ENCODE measurements at places on chromosomes 1 and 21.
A peak's percentile ranks its signal among the peaks of the same experiment; 100 is the strongest.

- no peak for DNase-seq
These were observed 9.0 kb upstream of the CDC20 start for GRCh38 chr1:43349594-43350306.

DNA sequence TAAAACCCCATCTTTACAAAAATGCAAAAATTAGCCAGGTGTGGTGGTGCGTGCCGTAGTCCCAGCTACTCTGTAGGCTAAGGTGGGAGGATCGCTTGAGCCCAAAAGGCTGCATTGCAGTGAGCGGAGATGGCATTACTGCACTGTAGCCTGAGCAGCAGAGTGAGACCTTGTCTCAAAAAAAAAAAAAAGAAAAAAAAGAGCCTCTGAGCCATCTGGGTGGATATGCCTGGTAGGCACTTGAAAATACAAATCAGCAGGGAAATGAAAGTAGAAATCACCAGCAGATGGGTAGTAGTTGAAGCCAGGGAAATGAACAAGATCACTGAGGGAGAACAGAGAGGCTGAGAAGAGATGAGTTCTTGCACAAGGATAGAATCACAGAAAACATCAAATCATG lies 131.0 kb upstream of the HMCN1 start:
- no peak for DNase-seq

DNA sequence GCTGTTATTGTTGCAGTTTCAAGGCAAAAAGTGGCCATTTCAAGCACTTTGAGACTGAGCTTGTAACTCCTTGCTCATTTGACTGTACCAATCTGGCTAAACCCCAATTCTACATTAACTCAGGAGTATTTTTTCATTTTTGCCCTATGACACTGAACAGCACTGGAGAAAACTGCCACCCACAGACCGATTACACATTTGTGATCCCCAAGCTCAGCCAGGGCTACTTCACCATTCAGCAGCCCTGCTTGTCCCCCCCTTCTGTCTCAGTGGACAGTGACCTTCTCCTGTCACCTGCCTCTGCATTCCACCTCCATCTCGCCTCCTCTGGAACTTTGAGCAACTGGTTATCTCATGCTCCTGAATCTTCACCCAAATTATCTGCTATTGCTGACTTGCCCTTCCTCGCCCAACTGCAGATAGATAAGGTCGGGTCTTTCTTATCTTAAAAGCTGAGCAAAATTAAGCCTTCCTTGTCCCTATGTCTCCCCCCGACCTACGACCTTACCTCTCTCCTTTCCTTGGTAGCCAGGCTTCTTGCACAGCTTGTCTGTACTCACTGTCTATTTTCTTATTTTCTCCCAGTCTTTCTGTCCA lies 25.3 kb downstream of the SPATA46 start:
- DNase-seq, result no peak

DNA sequence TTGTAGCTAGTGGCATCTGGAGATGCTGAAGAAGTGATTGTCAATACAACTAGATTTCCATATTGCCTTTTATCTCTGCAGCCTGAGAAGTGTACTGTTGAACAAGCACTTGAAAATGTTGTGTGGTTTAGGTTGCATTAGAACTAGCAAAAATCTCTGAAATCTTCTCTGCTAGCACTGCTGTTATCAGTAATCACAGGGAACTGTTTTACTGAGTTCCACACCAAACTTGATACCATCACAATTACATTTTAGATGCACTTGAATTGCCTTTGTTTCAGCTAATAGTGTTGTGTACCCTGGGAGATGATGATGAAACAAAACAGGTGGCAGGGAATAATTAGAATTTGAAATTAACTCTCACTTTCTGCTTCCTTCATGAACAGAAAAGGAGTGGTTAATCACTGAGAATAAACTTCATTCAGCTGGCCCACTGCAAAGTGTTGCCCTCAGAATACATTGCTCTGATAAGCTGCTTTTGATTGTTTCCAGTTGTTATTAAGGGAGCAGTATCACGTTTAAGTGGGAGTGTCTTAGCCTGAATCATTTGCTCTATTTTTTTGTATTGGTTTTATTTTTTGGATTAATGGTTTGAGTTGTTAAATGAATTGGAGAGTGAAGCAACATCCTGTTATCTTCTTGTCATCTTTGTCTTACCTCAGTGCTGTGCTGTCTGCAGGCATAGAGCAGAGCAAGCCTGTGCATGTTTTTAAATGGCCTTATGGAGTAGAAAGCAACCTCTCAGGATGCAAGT lies 13.0 kb downstream of the FAM20B start:
- no peak for DNase-seq

GRCh38 chr1:99465176-99465900 lies 180.6 kb upstream of the PALMD start:
- DNase-seq, result peak; percentile 68

DNA sequence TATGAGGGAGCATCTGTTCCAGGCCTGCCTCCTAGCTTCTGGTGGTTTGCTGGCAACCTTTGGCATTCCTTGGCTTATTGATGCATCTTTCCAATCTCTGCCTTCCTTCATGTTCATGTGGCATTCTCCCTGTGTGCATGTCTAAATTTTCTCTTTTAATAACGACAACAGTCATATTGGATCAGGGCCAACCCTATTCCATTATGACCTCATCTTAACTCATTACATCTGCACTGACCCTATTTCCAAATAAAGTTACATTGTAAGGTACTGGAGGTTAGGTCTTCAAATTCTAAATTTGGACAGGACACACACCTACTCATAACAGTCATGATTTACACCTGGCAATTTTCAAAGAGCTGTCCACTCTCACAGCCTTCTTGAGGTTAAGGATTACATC lies 117.2 kb upstream of the FGGY start:
- DNase-seq, result no peak

- DNase-seq, result no peak
These were observed 7.5 kb upstream of the SOX13 start for GRCh38 chr1:204065174-204065985.

DNA sequence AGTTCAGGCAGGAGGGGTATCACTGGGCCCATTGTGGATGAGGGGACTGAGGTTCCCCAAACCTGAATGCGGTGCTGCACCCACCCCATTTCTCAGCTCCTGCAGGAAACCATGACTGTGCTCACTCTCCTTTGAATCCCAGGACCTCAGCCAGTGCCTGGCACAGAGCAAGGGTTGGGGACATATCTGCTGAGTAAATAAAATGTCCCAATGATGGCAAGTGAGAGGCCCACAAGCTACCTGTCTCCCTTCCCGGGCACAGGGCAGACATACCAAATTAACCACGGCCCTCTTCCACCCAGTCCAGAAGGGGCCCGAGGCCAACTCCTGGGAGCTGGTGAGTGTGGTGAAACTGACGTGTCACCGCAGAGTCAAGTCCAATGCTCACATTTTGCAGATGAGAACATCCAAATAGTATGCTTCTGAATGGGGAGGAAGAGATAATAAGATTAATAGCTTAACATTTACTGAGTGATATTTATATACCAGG lies 97.6 kb downstream of the EPHB2 start:
- DNase-seq, result no peak

- DNase-seq, result no peak
These were observed 361.1 kb upstream of the CHRM3 start for GRCh38 chr1:239025223-239025622.

DNA sequence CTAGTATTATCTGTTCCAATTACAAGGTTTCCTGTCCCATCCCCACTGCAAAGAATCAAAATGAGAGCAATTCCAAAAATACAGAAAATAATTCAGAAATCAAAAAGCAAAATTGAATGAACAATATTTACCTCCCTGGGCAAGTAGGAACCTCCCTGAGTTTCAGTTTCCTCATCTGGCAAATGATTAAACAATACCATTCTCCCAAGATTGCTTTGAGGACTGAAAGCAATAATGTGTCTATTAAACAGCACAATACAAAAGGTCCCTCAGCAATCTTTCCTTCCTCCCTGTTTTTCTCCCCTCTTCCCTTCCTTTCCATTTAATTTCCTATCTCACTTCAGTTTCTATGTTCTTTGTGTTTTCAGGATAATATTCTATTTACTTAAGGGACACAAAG lies 171.0 kb downstream of the ZC3H11B start:
- no peak for DNase-seq

DNA sequence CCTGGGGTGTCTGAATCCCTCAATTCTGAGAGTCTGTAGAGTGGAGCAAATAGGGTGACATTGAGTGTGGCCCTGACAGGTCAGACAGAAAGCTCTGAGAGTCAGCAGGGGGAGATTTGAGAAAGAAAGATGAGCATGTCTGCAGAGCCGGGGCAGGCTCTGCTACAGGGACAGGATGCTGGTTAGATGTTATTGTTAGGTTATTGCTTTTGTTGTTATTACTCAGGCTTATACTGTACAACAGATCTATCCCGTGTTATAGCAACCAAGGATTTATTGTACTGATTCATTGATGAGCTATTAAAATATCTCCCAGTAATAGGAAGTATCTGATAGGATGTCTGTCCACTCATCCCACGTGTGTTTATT lies 59.5 kb downstream of the NFASC start:
- no peak for DNase-seq

- DNase-seq, result peak; percentile 31
These were observed at the start of gene RHOU for GRCh38 chr1:228734881-228735801. Gene RHOU, plus strand, starts transcription at chr1:228735479. Its CDS starts 264 bp downstream, at chr1:228735743.

DNA sequence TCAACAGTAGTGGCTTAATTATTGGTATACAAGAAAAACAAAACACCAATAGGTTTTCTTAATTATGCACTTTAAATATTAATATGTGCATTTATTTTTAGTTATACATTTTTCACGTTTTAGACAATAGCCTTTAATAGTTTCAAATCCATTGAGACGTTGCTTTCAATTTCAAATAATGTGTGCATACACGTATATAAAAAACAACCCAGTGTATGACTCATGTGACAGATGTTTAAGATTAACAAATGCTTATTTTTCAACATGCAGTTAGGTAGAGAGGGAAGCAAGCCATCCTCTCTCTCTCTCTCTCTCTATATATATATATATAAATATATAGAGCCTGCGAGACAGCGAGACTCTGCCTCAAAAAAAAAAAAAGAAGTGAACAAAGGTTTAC lies 24.3 kb downstream of the EYA3 start:
- peak; percentile 39 for DNase-seq

- DNase-seq, result no peak
These were observed at the start of gene TMEM269 for GRCh38 chr1:42784946-42785693. Gene TMEM269, plus strand, starts transcription at chr1:42784991. Its CDS starts 4,903 bp downstream, at chr1:42789894.

DNA sequence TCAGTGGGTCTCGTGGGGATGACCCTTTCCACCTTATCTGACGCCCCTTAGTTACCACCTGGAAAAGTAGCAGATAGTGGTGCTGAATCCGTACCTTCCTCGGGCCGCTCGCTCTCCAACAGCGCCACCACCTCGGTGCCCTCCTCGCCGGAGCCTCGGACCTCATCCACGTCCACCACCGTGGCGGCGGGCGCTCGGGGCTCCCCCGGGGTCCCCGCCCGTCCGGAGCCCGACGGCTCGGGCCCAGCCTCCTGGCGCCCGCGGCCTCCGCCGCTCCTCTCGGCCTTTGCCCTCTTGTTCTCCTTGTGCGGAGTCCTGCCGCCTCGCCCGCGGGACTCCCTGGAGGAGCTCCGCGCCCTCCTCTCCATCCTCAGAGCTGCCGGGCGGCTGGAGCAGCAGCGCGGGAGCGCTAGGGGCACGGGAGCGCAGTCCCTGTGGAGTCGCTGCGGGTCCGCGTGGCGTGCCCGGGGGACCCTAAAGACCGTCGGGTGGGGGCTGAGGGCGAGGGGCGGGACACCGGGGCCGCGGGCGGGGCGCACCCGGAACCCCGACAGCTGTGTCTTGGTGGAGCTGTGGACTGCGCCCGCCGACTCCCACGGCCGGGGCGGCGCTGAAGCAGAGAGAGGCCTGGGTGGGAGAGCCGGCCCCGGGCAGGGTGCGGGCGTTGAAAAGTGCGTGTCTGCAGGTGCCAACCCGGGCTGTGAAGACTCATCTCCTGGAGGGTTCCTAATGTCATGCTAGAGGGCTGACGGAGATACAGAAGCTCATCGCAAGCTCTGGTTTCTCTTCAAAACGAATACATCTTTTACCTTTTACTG lies at the start of gene NPHS2:
Gene NPHS2 (minus strand): TSS at position 452 of the 818 bp plus-strand sequence. CDS start 84 bp downstream, at position 368.
- no peak for DNase-seq

- DNase-seq, result no peak
These were observed 385.2 kb downstream of the NUF2 start for GRCh38 chr1:163706915-163707314.

- no peak for DNase-seq
These were observed 21.5 kb upstream of the FAM43B start for GRCh38 chr1:20530901-20531300.

DNA sequence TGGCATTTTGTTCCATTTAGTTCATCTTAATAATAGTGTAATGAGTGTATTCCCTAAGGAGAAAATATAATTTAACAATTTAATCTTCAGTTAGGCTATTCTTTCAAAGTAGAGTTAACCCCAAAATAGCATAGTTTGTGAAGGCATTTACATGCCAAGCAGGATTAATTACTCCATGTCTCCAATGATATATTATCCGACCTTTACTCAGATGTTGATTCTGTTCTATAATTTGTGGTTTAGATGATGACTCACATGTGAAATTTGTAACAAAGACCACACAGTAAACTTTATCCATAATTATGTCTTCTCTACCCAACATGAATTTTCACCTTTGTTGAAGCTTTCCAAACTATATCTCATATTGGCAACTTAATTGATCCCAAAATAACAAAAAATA lies 2065.2 kb downstream of the MRPL39 start:
- DNase-seq, result no peak

GRCh38 chr1:205812878-205813754 lies at the start of gene SLC41A1:
Gene SLC41A1, minus strand, starts transcription at chr1:205813198. Its CDS starts 2,757 bp downstream, at chr1:205810441.
- DNase-seq, result peak; percentile 83

DNA sequence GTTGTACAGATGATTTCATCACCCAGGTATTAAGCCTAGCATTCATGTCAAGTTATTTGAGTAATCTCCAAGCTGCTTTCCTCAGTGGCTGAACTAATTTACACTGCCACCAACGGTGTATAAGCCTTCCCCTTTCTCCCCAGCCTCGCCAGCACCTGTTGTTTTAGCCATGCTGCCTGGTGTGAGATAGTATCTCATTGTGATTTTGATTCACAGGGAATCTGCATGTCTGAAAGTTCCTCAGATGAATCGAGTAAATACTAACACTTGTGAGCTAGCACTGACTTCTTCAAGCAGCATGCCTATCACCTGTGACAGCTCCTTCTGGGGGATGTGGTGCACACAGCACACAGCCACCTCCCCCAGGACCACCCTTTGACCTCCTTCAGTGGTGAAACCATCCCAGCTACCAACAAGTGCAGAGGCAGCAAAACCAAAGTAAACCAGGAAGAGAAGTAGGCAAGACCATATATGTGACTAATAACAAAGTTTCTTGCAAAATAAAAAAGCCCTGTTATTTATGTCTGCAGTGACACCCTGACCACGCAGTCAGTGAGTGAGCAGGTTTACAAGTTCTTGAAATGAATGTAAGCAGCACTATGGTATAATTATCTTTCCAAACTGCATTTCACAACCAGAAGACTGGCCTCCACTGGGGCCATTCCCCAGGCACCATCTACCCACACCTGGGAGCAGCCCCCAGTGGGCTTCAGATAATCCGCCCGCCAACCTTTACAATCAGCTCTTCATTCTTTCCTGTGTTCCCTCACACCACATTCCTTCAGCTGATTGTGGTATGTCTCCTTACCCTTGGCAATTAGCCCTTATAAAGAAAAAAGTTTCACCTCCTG lies 173.8 kb downstream of the ETS2 start:
- DNase-seq, result no peak

GRCh38 chr1:15350551-15351200 lies 59.0 kb upstream of the EFHD2 start:
- no peak for DNase-seq
